ENCODE measurements at places on chromosomes 5 and 9. TPM values are rescaled to one million over a fixed set of nuclear protein-coding genes. Genes with fewer than 3 reads are reported as not detected.

DNA sequence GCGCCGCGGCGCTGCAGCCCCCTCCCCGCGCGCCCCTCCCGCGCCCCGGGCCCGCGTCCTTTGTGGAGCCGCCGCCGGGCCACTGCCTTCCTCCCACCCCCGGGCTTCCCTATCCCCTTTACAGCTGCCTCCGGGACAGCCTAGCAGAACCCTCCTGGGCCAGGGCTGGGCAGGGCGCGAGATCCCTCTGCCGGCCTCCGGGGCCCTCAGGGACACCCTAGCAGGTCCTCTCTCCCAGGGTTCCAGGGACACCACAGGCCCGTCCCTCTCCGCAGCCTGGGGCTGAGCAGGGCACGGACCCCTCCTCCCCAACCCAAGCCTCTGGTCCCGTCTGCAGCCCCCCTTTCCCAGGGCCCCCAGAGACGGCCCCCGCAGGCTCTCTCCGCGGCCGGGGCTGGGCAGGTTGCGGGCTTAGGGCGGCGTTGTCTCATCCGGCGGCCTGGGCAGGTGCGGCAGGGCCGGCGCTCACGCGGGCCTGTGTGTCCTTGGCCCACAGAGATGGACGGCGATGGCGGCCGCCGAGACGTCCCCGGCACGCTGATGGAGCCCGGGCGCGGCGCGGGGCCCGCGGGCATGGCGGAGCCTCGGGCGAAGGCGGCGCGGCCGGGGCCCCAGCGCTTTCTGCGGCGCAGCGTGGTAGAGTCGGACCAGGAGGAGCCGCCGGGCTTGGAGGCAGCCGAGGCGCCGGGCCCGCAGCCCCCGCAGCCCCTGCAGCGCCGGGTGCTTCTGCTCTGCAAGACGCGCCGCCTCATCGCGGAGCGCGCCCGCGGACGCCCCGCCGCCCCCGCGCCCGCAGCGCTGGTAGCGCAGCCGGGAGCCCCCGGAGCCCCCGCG lies 710 bp downstream of the WNK2 start:
- H3K27me3 ChIP-seq, result no peaks in the 10 kb centered on the region
- peak overlapping the region; percentile 53 for H3K4me3 ChIP-seq
- no peaks in the 10 kb centered on the region for H3K36me3 ChIP-seq
- peaks cover 4% of the 10 kb centered on the region for H3K4me1 ChIP-seq
- peak; percentile 69 for DNase-seq
- H3K27ac ChIP-seq, result no peak overlapping the region

DNA sequence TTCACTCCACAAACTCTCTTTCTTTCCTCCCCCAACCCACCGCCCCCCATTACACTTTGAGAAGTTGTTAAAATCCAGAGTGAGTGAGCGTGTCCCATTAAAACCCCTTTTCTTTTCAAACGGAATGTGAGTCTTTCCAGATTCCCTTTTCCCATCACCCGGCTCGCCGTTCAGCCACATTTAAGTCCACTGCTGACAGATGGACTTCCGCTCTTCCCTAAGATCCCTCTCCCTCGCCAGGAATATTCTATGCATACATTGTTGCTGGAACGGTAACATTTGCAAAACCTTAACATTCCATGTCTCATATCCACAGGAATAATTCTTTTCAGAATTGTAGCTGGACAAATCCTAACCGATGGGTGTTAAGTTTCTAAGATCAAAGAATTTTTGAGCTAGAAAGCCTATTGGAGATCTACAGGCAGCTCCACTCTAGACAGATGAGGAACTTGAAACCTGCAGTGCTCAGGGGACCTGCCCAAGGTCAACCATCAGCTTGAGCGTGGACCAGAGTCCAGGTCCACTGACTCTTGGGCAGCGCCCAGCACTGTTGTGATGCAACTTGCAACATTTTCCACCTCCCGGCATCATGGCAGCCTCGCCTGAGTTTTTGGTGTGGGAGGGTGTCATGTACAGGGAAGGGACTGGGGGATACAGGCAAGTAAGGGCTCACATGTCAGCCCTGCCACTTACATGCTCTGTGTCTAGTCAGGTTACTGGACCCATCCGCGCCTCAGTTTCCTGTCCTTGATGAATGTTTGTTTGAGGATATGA lies 500.1 kb downstream of the CCDC171 start:
- no peak overlapping the region for H3K27ac ChIP-seq
- H3K27me3 ChIP-seq, result no peaks in the 10 kb centered on the region
- no peaks in the 10 kb centered on the region for H3K4me1 ChIP-seq
- H3K36me3 ChIP-seq, result no peaks in the 10 kb centered on the region
- no peak for DNase-seq

DNA sequence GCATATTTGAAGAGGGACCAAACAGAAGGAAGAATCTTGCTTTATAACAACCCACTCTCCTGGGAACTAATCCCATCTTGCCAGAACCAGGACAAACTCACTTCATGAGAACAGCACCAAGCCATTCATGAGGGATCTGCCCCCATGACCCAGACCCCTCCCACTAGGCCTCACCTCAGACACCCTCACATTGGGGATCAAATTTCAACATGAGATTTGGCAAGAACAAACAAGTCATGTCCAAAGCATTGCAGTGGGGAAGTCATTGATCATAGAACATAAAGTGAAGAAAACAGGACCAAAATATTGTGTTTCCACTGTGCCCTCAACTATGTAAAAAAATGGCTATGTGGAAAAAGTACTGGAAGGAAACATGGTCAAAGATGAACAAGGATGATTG lies 43.9 kb downstream of the MAP1B start:
- H3K27me3 ChIP-seq, result no peaks in the 10 kb centered on the region
- no peak overlapping the region for H3K27ac ChIP-seq
- H3K36me3 ChIP-seq, result no peaks in the 10 kb centered on the region
- no peak for DNase-seq

DNA sequence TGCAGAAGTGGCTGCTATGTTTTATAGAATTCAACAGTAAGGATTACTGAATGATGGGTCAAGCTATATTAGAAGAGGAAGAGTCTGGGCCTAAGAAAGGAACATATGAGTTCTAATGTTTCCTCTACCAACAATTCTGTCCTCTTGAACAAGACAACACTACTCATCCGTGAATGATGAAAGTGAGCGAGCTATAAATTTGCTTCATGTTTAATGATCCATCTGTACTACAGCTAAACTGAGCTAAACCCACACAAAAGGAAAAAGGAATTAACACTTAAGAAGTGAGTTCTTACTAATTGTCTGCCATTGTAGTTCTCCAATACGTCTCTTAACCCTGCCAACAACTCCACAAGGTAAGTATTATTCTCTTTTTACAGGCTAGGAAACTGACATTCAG lies 204.4 kb downstream of the GLIS3 start:
- DNase-seq, result no peak
- no peaks in the 10 kb centered on the region for H3K27me3 ChIP-seq
- no peaks in the 10 kb centered on the region for H3K36me3 ChIP-seq
- no peak overlapping the region for H3K27ac ChIP-seq
- no peak overlapping the region for H3K4me3 ChIP-seq

- no peaks in the 10 kb centered on the region for H3K36me3 ChIP-seq
- H3K27me3 ChIP-seq, result no peaks in the 10 kb centered on the region
- H3K4me1 ChIP-seq, result no peaks in the 10 kb centered on the region
- DNase-seq, result no peak
Observed at GRCh38 chr5:94540856-94541494, 77.4 kb downstream of the KIAA0825 start.

- H3K27ac ChIP-seq, result no peak overlapping the region
- H3K4me1 ChIP-seq, result peaks cover 3% of the 10 kb centered on the region
- DNase-seq, result no peak
Observed at GRCh38 chr9:136981588-136982231, 1.1 kb upstream of the LCNL1 start.

DNA sequence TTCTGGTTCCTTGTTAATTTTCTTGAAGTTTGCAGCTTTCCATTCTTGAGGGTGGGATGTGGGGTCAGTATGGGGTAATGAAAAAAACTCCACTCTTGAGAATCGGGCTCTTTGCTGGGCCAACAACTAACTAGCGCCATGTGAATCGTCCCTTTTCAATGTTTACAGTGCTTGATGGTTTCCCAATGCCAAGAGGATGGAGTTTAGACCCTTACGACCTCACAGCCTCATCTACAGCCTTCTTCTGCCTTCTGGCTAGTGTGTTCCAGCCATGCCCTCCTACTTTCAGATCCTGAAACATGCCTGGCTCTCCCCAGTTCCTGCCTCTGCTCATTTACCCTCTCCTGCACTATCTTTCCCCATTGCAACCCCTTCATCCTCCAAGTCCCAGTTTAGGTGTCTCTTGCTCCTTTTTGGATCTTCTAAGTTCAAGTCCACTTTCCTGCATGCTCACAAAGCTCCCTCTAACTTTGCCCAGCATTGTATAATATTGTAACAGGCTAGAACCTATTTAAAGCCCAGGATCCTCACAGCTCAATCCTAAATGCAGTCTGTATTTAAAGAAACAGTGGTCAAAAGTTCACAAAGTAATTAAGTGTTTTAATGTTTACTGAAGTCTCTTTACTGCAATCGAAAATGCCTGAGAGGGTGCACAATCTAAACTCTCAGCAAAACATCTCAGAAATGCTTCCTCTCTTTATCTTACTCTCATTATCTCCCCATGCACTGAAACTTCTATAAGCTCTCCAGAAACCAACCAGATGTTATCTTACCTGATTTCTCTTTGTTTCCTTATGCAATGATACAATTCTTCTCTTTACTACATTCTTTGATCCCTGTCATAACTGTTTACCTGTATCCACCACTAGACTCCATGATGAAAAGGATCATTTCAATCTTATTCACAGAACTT lies 20.6 kb upstream of the CAST start:
- no peak for DNase-seq
- H3K36me3 ChIP-seq, result no peaks in the 10 kb centered on the region
- no peak overlapping the region for H3K27ac ChIP-seq
- H3K4me3 ChIP-seq, result no peak overlapping the region

- DNase-seq, result no peak
- no peaks in the 10 kb centered on the region for H3K36me3 ChIP-seq
- H3K4me3 ChIP-seq, result no peak overlapping the region
- H3K27ac ChIP-seq, result no peak overlapping the region
- H3K4me1 ChIP-seq, result no peaks in the 10 kb centered on the region
Observed at GRCh38 chr5:116520771-116521170, 53.9 kb downstream of the SEMA6A start.

DNA sequence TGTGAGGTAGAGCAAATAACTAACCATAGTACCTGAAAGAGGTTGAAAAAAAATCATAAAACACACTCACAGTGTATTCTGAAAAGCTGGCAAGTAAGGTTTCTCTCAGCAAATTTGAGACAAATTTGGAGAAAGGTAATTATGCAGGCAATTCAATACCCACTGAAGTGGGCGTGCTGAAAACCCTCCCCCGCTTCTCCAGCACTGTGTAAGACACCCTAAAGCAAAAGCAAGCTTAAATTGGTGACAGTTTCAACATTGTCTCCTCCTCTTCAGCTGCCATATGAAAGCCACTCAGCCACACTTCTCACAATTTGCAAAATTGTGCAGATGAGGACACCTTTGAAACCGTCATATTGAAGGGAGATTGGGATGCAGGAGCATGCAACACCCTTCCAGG lies 322.3 kb upstream of the CDH6 start:
- no peaks in the 10 kb centered on the region for H3K27me3 ChIP-seq
- DNase-seq, result no peak
- no peak overlapping the region for H3K4me3 ChIP-seq
- H3K36me3 ChIP-seq, result no peaks in the 10 kb centered on the region

DNA sequence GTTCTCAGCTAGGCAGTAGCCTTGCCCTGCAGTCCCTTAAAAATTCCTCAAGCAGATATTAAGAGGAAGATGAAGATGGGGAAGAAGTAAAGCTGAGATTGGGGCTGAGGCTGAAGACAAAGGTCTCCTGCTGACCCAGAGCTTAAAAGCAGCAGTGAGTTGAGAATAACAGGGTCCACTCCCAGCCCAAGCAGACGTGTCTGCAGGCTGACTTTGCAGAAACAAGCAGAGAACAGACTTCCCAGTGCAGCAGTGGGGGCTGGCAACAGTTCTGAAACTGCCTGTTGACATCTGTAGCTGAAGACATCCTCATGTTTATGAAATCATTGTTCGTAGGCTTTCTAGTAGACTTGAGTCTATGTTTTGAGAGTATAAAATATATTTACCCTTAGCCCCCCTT lies 1.1 kb downstream of the CTXN3 start:
- no peaks in the 10 kb centered on the region for H3K36me3 ChIP-seq
- no peak overlapping the region for H3K27ac ChIP-seq
- no peaks in the 10 kb centered on the region for H3K27me3 ChIP-seq
- H3K4me1 ChIP-seq, result no peaks in the 10 kb centered on the region

DNA sequence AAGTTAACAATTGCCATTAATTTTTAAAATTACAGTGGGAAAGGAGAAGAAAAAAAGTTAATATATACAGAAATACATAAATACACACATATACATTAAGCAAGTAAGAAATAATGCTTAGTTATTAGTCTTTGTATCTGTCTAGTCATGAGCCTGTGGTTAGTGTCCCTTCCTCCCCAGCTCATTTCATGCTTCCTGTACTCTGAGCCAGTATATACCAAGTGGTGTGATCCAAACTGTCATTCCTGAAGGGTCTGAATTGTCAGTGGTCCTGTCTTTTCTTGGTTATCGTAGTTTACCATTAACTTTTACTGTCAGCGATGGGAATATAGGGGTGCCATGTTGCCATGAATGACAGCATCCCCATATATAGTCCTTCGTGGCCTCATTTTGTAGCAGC lies 24.2 kb upstream of the STOM start:
- H3K36me3 ChIP-seq, result no peaks in the 10 kb centered on the region
- no peak overlapping the region for H3K27ac ChIP-seq
- no peaks in the 10 kb centered on the region for H3K27me3 ChIP-seq
- H3K4me3 ChIP-seq, result no peak overlapping the region

- H3K27ac ChIP-seq, result no peak overlapping the region
- DNase-seq, result peak; percentile 79
- peaks cover 16% of the 10 kb centered on the region for H3K4me1 ChIP-seq
Observed at GRCh38 chr9:34633851-34634550, 3.6 kb downstream of the SIGMAR1 start.

- no peak for DNase-seq
- no peak overlapping the region for H3K4me3 ChIP-seq
- no peak overlapping the region for H3K27ac ChIP-seq
- H3K27me3 ChIP-seq, result no peaks in the 10 kb centered on the region
Observed at GRCh38 chr5:116543501-116543900, 31.1 kb downstream of the SEMA6A start.

- H3K27ac ChIP-seq, result no peak overlapping the region
- no peak for DNase-seq
- no peaks in the 10 kb centered on the region for H3K4me1 ChIP-seq
- H3K4me3 ChIP-seq, result no peak overlapping the region
- H3K27me3 ChIP-seq, result no peaks in the 10 kb centered on the region
- H3K36me3 ChIP-seq, result no peaks in the 10 kb centered on the region
Observed at GRCh38 chr5:103718108-103718507, 155.5 kb upstream of the NUDT12 start.

GRCh38 chr5:127216898-127217675 lies 73.5 kb upstream of the MEGF10 start:
- H3K4me1 ChIP-seq, result no peaks in the 10 kb centered on the region
- H3K36me3 ChIP-seq, result no peaks in the 10 kb centered on the region
- no peaks in the 10 kb centered on the region for H3K27me3 ChIP-seq
- H3K27ac ChIP-seq, result no peak overlapping the region

GRCh38 chr5:141639357-141640050 lies 2.7 kb downstream of the RELL2 start:
- H3K36me3 ChIP-seq, result no peaks in the 10 kb centered on the region
- H3K4me1 ChIP-seq, result peaks cover 9% of the 10 kb centered on the region
- no peak for DNase-seq

- no peaks in the 10 kb centered on the region for H3K27me3 ChIP-seq
- DNase-seq, result no peak
- H3K4me1 ChIP-seq, result no peaks in the 10 kb centered on the region
- no peaks in the 10 kb centered on the region for H3K36me3 ChIP-seq
- H3K4me3 ChIP-seq, result no peak overlapping the region
- no peak overlapping the region for H3K27ac ChIP-seq
Observed at GRCh38 chr9:108642871-108643270, 212.9 kb downstream of the ACTL7B start.

KIF20A gene
- total RNA-seq, result 2.3 TPM

TSSK1B gene
- not detected for total RNA-seq

RNF183 gene
- total RNA-seq, result not detected

TRPM6 gene
- total RNA-seq, result 3.3 TPM

FSTL4 gene
- 0.35 TPM for total RNA-seq
